Mesothelial cell of epicardium (in vitro differentiated cells): ENCODE measurements at places on chromosomes 7 and 10. TPM values are rescaled to one million over a fixed set of nuclear protein-coding genes. Genes with fewer than 3 reads are reported as not detected.

The PIP gene
- total RNA-seq, result not detected in 3 replicates

DNA sequence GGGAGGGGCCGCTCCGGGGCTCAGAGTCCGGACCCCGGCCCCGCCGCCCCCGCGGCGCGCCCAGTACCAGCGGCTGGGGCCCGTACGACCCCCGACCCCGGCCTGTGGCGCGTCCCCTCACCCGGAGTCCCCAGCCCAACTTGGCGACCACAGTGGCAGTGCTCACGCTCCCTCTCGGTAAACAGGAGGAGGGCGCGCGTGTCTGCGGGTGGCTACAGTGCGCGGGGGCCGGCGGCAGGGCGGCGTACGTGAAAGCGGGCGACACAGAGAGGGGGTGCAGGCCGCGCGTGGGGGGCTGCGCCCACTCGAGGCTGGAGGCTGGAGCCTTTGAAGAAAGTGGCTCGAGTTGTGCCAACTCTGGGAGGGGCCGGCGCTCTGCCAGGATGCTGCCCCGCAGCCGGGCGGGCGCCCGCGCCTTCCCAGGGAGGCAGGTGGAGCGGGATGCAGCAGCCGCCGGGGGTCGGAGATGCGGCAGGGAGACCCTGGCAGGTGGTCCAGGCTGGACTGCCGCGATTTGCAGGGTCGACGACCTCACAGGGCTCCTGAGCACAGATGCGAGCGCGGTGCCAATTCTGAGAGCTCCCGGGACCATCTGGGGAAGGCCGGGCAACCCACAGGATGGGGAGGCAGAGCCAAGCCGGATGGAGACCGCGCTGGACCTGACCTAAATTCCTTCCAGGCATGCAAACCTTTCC is 655 bp downstream of the PTPRE start:
- no peak overlapping the region for H3K27ac ChIP-seq
- H3K36me3 ChIP-seq, result no peaks in the 10 kb centered on the region
- no peaks in the 10 kb centered on the region for H3K4me1 ChIP-seq

The OR2A12 gene
- not detected in 3 replicates for total RNA-seq

DNA sequence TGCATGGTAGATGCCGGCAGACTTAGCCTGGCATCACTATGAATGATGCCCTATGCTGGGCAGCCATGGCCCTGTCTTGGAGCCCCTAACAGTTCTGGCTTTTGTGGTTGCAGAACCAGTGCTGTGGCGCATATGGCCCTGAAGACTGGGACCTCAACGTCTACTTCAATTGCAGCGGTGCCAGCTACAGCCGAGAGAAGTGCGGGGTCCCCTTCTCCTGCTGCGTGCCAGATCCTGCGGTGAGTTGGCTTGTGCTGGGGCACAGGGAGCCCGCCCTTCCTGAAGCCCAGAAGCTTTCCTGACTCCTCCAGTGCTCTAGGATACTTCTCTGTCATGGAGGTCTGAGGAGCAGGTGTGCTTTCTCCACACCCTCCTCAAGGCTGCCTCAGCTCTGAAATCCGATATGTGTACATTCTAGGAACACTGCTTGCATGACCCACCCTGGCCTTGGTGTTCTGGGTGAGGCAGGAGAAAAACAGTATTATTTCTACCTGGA is 25.6 kb upstream of the SH2D4B start:
- no peak for DNase-seq
- peaks cover 32% of the 10 kb centered on the region for H3K36me3 ChIP-seq
- H3K4me3 ChIP-seq, result no peak overlapping the region
- no peaks in the 10 kb centered on the region for H3K27me3 ChIP-seq
- H3K4me1 ChIP-seq, result peaks cover 18% of the 10 kb centered on the region

- H3K4me3 ChIP-seq, result no peak overlapping the region
- no peaks in the 10 kb centered on the region for H3K27me3 ChIP-seq
- no peaks in the 10 kb centered on the region for H3K36me3 ChIP-seq
- no peak for DNase-seq
- peak overlapping the region; percentile 89 for H3K27ac ChIP-seq
These were observed 192.4 kb downstream of the SDK1 start for GRCh38 chr7:3493499-3493898.
